K562 (cell line): ENCODE measurements at places on chromosomes 5 and 9.

DNA sequence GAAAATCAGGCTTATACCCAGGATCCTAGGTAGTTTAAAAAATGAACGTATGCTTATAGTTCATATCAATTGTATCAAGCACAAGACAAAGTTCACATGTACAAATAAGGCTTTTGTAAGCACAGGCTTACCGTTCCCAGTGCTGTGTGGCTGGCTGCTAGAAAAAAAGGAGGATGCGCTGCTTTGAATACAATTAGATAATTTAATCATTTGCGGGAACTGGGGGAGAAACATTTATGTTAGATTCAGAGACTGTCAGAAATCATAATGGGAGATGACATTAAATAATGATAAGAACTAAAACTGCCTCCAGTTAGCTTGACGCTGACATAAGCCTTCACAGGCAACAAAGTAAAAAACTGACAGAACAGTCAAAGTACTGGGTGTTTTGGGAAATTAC is 93.2 kb downstream of the FNBP1 start:
- DNase-seq, result no peak

DNA sequence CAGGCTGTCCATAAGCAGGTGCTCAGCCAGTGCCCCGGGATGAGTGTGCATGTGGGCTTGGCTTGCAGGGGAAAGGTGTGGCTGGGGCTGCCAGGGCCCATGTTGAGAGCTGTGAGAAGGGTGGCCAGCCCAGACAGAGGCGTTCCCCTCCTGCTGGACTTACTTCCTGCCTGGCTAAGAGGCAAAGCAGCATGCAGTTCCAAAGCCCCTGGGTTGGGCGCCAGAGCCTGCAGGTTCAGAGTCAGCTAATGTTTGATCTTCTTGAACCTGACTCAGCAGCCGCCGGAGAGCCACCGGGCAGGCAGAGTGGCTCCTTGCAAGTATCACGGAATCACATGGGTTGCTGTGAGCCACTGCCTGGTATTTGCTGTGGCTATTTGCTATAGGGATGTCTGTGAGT is 168.4 kb upstream of the MAP1B start:
- DNase-seq, result no peak

DNA sequence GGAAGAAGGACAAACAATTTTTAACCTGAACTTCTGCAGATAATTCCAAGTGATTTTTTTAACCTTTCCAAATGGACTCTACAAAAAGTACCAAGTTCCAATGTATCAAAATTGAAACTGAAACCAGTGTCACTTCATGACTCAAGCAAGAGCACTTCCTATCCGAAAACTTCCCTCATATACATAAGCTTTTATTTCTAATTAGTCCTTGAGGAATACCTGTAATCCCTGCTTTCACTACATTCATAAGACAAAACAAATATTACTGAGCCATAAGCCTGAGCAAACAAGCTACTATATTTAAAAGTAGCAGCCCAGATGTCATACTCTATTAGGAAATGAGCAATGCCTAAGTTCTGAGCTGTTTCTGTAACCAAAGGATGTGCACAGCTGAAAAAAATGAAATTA is 224.4 kb downstream of the EBF1 start:
- no peak for DNase-seq

DNA sequence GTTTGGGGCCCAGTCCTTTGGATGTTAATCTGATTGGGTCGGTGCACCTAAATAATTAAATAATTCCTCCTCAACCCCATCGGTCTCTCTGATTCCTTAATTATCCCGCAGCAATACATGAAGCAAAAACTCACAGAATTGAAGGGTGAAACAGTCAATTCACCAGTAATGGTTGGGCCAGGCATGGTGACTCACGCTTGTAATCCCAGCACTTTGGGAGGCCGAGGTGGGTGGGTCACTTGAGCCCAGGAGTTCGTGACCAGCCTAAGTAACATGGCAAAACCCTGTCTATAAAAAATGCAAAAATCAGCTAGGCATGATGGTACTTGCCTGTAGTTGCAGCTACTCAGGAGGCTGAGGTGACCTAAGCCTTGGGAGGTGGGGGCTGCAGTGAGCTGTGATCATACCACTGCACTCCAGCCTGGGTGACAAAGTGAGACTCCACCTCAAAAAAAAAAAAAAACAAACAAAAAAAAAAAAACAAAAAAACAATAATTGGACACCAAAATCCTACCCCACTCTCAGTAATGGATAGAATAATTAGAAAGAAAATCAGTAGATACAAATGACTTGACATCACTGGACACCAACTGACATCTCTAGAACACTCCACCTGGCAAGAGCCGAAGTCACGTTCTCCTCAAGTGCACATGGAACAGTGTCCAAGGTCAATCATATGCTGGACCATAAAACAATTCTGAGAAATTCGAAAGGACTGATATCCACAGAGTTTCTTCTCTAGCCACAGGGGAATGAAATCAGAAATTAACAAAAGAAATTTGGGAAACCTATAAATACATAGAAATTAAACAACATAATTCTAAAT is 5.3 kb downstream of the ABO start:
- DNase-seq, result no peak

DNA sequence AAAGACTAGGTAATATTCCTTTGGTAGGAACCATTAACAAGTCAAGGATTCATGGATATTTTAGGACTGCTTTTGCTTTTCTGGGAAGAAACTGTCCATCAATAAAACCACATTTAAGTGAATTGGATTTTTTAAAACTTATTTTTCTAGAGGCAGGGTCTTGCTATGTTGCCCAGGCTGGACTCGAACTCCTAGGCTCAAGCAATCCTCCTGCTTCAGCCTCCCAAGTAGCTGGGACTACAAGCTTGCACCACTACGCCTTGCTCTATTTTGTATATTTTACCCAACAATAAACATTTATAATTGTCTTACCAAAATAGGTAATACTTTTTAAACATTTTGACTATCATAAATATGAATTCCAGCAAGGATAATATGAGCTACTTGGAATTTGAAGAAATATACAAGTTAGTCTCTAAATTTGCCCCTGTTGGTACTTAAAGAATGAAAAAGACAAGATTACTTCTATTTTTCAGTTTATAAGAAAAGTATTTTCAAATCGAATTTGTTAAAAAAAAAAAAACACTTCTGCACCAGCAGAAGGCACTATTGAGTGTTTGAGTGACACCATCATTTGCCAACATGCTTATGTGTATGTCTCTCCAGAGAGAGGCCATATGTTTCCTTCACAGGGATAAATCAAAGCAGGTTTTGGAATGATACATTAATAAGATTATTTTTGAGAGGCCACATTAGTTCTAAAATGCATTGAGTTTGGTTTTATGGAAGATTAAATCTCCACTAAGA is 60.0 kb upstream of the CARTPT start:
- peak; percentile 20 for DNase-seq

- no peak for DNase-seq
These were observed 339.0 kb upstream of the WWC1 start for GRCh38 chr5:167952278-167952995.
